ENCODE measurements at places on chromosomes 4 and X.

- no peak for DNase-seq
Observed at GRCh38 chrX:40772290-40772689, 36.9 kb upstream of the MED14 start.

DNA sequence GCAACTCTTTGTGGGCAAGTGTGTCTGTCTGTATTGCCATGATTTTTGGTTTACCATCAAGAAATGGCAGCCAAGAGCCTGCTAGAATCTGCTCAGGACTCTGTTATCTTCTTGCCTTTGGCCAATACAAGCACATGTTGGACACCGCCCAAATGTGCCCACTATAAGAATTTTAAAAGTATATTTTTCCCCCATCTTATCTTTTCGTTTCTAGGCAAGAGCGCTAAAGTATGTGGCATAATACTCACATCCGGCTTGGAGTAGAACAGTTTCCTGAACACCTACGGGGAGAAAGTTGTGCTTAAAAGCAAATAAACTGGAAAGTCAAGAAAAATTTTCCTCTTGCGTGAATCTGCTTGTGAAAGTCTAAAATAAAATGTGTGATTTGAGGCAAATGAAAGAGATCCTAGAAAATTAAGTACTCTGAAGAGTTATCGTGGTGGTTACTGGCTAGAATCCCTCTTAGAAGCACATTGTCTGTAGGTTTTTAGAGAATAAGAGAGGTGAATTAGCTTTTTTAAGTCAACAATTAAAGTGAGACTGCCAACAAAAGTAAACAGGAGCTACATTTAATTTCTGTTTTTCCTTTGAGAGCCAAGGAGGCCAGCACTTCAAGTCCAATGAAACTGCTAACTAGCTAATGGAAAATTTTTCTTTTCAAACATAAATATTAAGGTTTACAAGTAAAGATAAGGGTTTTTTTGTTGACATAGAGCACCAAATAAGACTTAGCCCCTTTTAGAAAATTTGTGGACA lies 220.2 kb downstream of the SOWAHB start:
- no peak for DNase-seq

GRCh38 chr4:92421920-92422319 lies 118.2 kb downstream of the GRID2 start:
- DNase-seq, result no peak

GRCh38 chrX:79462458-79462857 lies 95.3 kb upstream of the ITM2A start:
- no peak for DNase-seq

GRCh38 chr4:158768555-158769174 lies at the start of gene FNIP2:
TSS of gene FNIP2 (plus strand) at chr4:158769026. CDS start at chr4:158769213, 187 bp downstream.
- peak; percentile 59 for DNase-seq

GRCh38 chr4:189035654-189036053 lies 896.4 kb downstream of the TRIML1 start:
- no peak for DNase-seq

DNA sequence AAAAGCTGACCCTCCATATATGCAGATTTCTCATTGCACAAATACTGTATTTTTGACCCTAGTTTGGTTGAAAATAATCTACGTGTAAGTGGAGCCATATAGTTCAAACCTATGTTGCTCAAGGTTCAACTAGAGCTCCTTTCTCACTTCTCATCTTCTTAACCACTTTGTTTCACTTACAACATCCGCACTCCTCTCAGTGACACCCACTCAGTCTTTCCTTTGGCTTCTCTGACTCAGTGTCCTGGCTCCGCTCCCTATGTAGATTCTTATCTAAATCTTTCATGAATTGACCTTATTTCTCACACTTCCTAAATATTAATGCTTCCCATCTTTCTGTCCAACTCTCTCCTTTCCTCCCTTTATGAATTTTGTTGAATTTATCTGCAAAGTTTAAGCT lies 32.9 kb upstream of the DKK2 start:
- DNase-seq, result no peak

GRCh38 chr4:60187428-60187827 lies 1012.7 kb upstream of the ADGRL3 start:
- no peak for DNase-seq

DNA sequence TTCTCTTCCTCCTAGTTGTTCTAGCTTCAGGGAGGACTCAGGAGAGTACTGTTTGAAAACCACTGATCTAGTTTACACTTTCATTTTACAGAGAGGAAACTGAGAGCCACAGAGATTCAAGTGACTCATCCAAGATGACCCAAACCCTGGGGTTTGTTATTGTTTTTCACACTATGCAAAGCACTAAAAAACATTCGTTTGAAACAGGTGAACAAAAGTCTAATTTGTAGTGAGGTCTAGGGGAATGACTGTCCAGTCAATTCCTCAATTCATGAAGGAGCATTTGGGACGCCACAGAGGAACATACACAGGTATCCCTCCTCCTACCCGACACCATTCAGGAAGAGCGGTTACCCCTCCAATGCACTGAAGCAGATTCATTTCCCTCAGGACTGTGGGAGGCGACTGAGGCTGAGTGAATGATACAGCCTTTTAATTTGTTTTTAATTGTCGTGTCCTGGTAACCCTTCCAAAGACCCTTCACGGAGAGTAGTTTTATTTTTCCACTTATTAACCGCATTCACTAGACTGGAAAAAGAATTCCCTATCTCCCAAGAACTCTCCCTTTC lies 30.3 kb downstream of the TLR10 start:
- no peak for DNase-seq

- DNase-seq, result no peak
Observed at GRCh38 chrX:19122641-19123009, 357 bp upstream of the ADGRG2 start.

GRCh38 chrX:68175562-68175961 lies 257.7 kb downstream of the OPHN1 start:
- DNase-seq, result no peak

- no peak for DNase-seq
Observed at GRCh38 chrX:102650903-102651241, 411 bp upstream of the GPRASP1 start.

DNA sequence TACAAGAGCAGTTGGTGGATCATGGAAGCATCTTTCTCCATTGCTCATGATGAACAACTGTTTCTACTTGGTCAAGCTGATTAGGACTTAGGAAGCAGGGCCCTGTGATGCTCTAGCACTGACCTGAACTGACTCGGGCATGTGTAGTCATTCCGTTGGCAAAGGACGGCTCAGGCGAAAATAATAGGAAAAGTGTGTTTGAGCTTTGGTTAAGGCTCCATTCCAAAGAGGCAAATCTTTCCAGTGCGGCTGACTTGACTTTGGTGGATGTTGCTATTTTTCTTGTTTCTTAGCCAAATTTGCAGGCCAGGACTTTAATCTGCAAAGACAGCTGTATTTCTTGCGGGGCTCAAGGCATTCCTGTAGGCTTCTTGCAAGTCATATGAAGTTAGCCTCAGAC lies 39.5 kb downstream of the ZNF518B start:
- no peak for DNase-seq

GRCh38 chr4:97411356-97411755 lies 731.9 kb downstream of the STPG2 start:
- no peak for DNase-seq

DNA sequence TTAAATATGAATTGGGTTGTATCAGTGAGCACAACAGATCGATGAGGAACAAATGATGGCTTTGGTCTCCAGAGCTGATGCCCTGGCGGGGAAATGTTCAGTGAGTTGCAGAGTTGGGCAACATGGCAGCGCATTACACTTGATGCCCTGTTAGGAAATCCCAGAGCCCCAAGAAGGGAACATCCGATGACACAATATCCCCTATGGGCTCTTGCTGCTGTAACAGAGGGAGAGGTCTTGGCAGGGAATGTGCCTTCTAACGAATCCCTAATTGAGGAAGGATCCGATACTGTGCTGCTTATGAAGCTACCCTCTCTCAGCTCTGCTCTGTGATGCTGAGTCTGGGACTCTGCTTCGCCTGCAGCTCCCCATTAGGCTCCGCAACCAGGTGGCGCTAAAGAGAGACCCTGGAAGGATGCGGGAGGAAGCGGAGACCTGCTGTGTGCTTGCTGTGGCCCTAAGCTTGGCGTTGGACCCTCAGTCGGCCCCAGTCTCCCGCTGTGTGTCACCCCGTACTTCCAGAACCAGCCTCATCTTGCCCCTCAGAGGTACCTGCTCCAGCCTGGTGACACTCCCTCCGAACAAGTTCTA lies 38.9 kb downstream of the PDHA1 start:
- DNase-seq, result peak; percentile 22

- no peak for DNase-seq
Observed at GRCh38 chrX:79266702-79267101, 100.4 kb downstream of the ITM2A start.

- no peak for DNase-seq
Observed at GRCh38 chr4:123096038-123096437, 173.6 kb upstream of the NUDT6 start.

GRCh38 chrX:49106930-49107329 lies 16.6 kb downstream of the GPKOW start:
- peak; percentile 25 for DNase-seq

- DNase-seq, result no peak
Observed at GRCh38 chr4:122099896-122100295, 52.2 kb upstream of the BLTP1 start.

- DNase-seq, result no peak
Observed at GRCh38 chr4:187612301-187612700, 383.3 kb upstream of the ZFP42 start.

DNA sequence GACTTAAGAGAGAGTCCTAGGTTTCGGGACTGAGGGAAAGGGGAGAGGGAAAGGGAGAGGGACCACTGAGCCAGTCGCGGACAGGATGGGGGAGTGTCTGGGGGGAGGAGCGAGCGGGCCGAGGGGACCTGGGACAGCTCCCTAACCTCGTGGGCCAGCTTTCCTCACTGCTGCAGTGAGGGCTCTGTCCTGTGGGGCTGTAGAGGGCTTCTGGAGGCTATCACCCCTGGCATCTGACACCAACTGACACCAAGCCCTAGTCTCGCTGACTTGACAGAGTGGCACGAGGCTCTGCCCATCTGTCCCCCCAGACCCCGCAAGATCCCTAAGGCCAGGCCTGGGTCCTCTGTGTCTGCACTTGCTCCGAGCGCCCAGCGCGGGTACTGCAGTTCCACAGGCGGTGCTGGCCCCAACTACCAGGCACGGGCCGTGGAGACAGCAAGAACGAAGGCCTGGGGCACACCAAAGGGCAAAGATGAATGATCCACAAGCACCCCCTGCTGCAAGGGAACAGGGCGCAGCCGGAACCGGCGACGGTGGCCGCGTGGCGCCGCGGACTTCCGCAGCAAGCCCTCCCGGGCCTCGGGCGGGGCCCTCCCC lies 465 bp downstream of the HAUS7 start:
- DNase-seq, result no peak

- DNase-seq, result no peak
Observed at GRCh38 chr4:67785528-67785927, 31.3 kb upstream of the GNRHR start.

DNA sequence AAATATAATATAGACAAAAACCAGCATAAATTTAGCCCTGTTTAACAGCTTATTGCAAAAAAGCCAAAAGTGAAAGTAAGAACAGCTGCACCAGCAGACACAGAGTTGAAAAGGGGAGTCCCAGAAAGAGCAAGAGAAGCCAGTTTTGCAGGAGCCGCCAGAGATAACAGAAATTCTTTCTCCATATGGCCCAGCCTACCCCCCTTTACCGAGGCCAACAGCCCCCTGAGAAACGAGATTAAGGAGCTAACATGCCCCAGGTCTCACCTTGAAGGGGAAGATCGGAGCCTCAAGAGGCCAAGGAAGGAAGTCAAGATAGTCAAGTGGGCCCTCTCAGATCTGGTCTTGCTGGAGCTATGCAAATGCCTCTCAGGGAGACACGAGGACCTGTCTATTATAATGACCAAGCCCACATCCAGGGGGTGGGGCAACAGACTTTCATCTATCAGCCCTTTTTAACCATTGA lies 4.8 kb downstream of the ACOX3 start:
- DNase-seq, result no peak

GRCh38 chrX:149267878-149268813 lies 237.0 kb downstream of the IDS start:
- DNase-seq, result no peak

DNA sequence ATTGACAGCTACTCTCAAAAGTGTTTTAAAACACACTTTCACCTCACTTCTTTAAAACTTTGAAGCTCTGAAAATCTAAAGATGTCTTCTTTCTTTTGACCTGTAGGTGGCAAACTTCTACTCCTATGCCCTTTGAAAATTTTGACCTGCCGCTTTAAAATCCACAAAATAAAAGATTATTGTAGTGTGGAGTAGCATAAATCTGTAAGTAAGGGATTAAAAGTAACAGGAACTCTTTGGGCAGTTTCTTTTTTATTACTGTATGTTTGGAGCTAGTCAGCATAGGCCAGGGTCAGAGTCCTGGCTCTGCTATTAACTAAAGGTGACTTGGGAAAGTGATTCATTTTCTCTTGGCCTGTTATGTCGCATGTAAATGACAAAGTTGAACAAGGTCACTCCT lies 25.5 kb downstream of the BBS12 start:
- DNase-seq, result no peak

- DNase-seq, result no peak
Observed at GRCh38 chrX:110188701-110189558, 129.0 kb downstream of the AMMECR1 start.

DNA sequence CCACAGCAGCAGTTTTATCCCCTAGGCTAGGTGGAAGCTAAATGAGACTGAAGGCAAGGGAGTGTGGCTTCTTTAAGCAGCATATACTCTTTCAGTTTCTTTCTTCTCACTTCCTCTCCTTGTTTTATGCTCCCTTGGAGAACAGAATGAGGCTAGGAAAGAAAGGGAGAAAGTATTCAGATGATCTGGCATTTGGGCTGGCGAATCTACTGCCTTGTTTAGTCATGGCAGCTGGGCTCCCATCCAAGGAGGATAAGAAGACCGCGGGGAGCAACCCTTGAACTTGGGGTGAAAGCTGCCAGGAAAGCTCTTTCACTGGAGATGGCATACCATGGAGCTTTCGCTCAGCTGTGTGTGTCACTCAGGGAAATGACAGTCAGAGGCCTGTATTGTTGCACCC lies 72.1 kb downstream of the ARHGEF38 start:
- DNase-seq, result no peak

- no peak for DNase-seq
Observed at GRCh38 chr4:721261-722168, 15.9 kb downstream of the PCGF3 start.

GRCh38 chrX:21973321-21974010 lies 33.0 kb downstream of the SMS start:
- DNase-seq, result no peak

GRCh38 chrX:11130136-11130535 lies 19.0 kb downstream of the HCCS start:
- DNase-seq, result no peak

GRCh38 chr4:8146157-8146556 lies 12.5 kb downstream of the ABLIM2 start:
- DNase-seq, result no peak

- DNase-seq, result no peak
Observed at GRCh38 chr4:1721666-1722550, 587 bp downstream of the TACC3 start.

GRCh38 chr4:24704149-24704548 lies 91.2 kb upstream of the SOD3 start:
- DNase-seq, result no peak

All from GDM1 (cell line).